ENCODE measurements at places on chromosomes 1 and 21.
A peak's percentile ranks its signal among the peaks of the same experiment; 100 is the strongest.

DNA sequence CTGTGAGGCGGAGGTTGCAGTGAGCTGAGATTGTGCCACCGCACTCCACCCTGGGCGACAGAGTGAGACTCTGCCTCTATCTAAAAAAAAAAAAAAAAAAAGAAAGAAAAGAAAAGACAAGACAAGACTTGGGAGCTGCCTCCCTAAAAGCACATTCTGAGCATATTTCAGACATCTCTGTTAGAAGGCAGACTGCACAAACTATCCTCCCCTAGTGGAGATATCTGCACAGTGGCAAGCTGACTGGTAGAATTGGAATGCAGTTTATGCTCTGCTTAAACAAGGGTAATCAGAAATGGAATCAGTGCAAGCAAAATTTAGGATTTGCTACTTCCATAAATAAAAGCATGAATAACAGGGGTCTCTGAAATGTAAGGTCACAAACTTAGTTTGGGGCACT, 31.8 kb downstream of the GNG4 start:
- DNase-seq = peak; percentile 25

GRCh38 chr21:45970674-45971615, 10.6 kb upstream of the COL6A1 start:
- DNase-seq = peak; percentile 72

DNA sequence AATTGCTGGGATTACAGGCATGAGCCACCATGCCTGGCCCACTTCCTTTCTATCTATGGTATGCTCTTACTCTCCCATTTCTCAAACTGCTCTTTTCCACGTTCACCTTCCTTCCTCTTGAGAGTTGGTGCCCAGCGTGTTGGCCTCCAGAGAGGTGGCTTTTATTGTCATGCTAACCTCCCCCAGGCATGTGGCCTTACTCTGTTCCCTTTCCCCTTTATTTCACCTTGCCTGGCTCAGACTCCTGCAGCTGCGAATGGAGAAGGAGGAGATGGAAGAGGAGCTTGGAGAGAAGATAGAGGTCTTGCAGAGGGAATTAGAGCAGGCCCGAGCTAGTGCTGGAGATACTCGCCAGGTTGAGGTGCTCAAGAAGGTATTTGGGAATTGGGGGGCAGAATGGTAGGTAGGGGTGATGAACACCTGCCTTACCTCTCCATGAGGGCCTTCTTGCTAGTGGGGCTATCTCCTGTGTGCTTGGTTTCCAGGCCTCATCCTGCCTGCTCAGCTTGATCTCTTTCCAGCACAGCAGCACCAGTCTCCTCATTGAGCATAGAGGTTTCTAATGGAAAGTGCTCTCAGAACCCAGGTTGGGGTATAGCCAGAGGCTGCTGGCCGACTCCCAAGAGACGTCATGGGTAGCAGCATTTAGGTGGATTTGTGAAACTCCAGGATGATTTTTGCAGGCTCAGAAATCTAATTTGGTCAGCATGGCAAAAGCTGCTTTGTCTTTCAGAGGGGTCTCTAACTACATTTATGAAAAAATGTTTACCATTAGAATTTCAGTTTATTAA, 13.2 kb upstream of the TUFT1 start:
- no peak for DNase-seq

- DNase-seq = peak; percentile 73
Measured at GRCh38 chr1:109620401-109620791, 759 bp downstream of the AMPD2 start.

- DNase-seq = no peak
Measured at GRCh38 chr1:65355031-65355712, 45.8 kb downstream of the DNAJC6 start.

GRCh38 chr1:21781815-21782348, 1.1 kb downstream of the USP48 start:
- no peak for DNase-seq

DNA sequence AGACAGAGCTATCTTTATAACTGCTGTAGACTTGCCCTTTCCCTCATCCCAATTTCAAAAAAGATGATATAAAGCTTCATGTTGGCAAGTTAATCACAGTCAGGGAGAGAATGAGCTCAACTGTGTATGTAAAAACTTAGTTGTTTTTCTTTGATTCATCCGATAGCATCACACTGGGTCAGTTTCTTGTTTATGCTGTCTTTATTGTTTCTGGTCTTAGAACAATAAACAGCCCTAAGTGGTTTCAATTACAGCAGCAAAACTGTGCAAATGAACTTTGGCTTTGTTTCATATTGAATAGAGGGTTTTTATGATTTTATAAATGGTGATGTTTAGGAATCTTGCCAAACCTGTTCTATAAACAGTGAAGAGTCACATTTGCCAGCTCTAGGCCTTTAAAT, 423.8 kb upstream of the CXADR start:
- DNase-seq = no peak

- DNase-seq = no peak
Measured at GRCh38 chr1:96096613-96097321, 624.8 kb upstream of the PTBP2 start.

GRCh38 chr21:30349572-30349971, 1.2 kb upstream of the KRTAP23-1 start:
- DNase-seq = peak; percentile 23

DNA sequence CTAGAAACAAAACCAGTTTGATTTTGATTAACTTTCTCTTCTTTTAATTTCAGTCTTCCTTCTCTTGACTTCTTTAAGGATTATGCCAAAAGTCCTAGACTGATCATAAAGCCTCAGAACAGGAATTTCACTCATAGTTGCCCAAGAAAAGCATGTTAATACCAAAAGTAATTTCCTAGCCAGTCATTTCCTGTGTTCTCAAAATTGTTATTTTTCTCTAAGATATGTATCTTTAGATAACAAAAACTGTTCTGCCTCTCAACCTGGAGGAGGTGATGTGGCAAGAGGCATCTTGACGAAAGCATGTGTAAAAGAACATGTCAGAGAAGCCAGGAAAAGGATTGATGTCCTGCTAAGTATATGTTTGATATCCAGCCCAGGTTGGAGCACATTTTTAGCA, 78.0 kb upstream of the IPO9 start:
- no peak for DNase-seq

- no peak for DNase-seq
Measured at GRCh38 chr1:14194511-14194910, 404.0 kb upstream of the KAZN start.

DNA sequence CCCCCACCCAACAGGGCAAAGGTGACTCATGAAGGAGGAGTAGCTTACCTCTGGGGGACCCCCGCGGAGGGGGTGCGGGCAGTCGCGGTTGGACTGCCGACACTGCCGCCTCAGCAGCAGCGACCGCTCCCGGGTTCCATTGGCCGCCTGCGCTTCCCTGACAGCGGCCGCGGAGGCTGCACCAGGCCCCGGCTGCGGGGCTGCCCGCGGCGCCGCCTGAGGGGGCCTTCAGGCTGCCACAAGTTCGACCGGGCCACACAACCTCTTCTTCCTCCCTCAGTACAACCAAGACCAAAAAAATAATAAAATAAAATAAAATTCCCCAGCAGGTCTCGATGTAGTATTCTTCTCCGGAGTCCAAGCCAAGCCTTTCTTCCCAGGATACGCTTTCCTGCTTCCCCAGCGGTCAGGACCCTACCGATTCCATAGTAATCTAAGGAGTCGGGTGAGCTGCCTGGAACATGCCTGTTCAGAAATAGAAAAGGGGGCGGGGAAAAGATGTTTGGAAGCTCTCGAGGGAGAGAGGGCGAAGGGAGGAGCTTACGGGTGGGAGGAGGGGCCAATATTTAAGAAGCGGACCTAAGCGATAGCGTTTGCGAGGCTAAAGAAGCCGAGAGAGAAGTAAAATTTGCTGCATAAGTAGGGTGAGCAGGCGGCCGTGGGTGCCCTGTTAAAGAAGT, at the start of gene PI4KB:
PI4KB (minus strand) TSS at position 194 of the 680 bp plus-strand sequence. CDS start 10,935 bp downstream, outside the sequence.
- DNase-seq = peak; percentile 96

DNA sequence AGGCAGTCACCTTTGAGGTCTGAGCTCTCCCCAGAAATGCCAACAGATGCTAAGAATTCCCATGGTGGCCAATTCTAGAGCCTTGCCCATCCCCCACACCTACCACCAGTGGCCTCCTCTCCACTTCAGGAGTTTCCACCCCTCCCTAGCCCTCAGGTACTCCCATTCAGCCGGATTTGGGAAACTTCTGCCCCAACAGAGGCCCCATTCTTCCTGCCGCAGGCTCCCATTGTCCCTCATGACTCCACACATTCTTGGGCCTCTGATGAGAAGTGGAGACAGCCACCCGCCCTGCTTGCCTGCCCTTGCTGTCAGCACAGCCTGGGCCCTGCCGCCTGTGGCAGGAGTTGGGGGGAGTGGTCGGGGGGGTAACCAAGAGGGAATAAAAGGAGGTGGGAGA, 4.6 kb downstream of the BLACAT1 start:
- no peak for DNase-seq

- DNase-seq = peak; percentile 47
Measured at GRCh38 chr1:111864862-111865261, 109.2 kb downstream of the DDX20 start.
